ENCODE measurements at places on chromosomes 16 and 17.

DNA sequence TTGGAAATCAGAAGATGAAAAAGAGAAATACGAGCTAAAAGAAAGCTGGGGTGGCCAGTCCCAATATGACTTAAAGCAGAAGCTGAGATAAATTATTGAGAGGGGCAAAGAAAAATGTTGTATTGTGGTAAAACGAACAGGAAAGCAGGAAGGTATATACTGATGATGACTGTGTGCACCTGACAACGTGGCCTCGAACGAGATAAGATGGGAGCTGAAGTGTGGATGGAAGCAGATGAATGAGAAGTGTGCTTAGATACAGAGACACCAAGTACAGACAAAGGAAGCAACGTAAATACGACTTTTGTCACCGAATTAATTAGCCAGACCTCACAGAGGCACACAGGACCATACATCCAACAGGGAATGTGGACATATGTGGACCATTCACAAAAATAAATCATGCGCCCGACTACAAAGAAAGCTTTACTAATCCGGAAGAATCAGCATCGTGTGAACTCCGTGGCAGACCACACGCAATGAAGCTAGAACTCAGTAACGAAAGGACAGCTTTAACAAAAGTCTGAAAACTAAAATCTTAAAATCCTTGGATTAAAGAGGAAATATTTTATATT is 218.7 kb downstream of the RPTOR start:
- no peak for DNase-seq

GRCh38 chr17:15516150-15516549 is 47.1 kb downstream of the TVP23C start:
- no peak for DNase-seq

- DNase-seq: no peak
Observed at GRCh38 chr16:7998789-7999453, 591.4 kb downstream of the TMEM114 start.

GRCh38 chr17:38852771-38853291 is 690 bp downstream of the RPL23 start:
- no peak for DNase-seq

- no peak for DNase-seq
Observed at GRCh38 chr16:29698042-29698441, 19.1 kb downstream of the QPRT start.

- no peak for DNase-seq
Observed at GRCh38 chr16:19757762-19758595, 39.9 kb downstream of the IQCK start.

- DNase-seq: no peak
Observed at GRCh38 chr16:4679850-4680636, 13.3 kb upstream of the NUDT16L1 start.

DNA sequence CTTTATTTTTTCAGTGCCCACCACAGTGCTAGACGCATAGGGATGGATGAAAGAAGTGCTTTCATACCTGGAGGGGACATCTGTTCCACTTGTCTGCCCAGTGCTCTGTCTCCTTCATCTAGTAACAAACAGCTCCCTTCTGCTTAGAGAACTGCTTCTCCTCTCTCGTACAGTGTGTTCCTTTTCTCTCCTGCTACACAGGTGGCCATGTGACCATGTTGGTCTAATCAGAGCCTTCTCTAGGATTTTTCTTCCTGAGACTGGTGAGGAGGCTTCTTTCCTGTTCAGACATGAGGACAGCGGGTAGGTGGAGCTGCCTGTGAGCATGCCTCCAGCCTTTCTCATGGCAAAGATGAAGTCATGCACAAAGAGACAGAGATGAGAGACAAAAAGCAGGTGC is 182.7 kb downstream of the TMEM132E start:
- DNase-seq: no peak

GRCh38 chr17:60790205-60790604 is 112.6 kb downstream of the BCAS3 start:
- no peak for DNase-seq

GRCh38 chr17:61410141-61411010 is 10.7 kb downstream of the TBX2 start:
- DNase-seq: peak; percentile 60

- DNase-seq: peak; percentile 85
Observed at GRCh38 chr16:11232852-11233726, 22.9 kb downstream of the SOCS1 start.

DNA sequence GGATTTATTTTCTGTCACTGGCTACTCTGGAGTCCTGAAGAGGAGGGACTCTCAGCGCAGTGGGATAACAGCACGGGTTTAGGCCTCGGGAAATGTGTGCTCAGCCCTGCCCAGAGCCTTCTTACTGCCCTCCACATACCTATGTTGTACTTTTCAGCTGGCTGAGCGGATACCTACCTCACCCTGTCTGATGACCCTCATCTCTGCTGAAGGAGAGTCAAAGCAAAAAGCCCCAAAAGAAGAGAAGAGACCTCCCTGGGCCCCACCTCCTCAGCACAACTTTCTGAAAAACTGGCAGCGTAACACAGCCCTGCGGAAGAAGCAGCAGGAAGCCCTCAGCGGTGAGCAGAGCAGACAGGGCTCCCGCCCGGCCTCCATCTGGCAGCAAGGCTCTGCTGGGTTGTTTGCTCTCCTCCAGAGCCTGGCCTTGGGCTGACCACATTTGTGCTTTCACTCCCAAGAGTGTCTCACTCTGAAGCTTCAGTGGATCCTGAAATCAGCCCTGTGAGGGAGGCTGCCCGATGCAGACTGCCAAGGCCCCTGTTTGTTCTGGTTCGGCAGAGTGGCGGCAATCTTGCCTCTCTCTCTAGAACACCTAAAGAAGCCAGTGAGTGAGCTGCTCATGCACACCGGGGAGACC is 10.3 kb downstream of the MYCBPAP start:
- no peak for DNase-seq

- no peak for DNase-seq
Observed at GRCh38 chr17:81453712-81454111, 58.5 kb downstream of the BAHCC1 start.

GRCh38 chr17:57498443-57498842 is 242.1 kb downstream of the MSI2 start:
- DNase-seq: no peak

GRCh38 chr16:90026135-90026534 is 6.9 kb upstream of the DBNDD1 start:
- no peak for DNase-seq

DNA sequence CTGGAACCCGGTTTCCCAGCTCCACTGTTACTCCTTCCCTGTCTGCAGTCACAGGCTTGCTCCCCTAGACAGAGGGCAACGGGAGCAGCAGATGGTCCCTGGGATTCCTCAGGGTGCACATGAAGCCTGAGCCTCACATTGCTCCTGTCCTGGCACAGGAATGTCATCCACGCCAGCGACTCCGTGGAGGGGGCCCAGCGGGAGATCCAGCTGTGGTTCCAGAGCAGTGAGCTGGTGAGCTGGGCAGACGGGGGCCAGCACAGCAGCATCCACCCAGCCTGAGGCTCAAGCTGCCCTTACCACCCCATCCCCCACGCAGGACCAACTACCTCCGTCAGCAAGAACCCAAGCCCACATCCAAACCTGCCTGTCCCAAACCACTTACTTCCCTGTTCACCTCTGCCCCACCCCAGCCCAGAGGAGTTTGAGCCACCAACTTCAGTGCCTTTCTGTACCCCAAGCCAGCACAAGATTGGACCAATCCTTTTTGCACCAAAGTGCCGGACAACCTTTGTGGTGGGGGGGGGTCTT is 1.6 kb upstream of the DECR2 start:
- no peak for DNase-seq

DNA sequence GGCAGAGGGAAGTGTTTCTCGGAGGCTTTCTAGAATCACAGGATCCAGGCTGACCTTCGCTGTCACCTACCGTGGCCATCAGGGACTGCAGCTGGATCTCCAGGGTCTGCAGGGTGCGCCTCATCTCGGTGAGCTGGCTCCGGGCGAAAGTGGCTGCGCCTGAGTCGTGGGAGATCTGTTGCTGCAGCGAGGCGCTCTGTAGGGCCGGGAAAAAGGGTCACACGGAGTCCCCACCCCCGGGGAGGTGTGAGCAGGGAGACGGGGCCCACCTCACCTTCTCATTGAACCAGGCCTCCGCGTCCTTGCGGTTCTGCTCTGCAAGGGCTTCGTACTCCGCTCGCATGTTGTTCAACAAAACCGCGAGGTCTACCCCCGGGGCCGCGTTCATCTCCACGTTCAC is 2.9 kb downstream of the KRT28 start:
- DNase-seq: no peak

- DNase-seq: no peak
Observed at GRCh38 chr16:85656351-85657266, 32.1 kb downstream of the GINS2 start.

DNA sequence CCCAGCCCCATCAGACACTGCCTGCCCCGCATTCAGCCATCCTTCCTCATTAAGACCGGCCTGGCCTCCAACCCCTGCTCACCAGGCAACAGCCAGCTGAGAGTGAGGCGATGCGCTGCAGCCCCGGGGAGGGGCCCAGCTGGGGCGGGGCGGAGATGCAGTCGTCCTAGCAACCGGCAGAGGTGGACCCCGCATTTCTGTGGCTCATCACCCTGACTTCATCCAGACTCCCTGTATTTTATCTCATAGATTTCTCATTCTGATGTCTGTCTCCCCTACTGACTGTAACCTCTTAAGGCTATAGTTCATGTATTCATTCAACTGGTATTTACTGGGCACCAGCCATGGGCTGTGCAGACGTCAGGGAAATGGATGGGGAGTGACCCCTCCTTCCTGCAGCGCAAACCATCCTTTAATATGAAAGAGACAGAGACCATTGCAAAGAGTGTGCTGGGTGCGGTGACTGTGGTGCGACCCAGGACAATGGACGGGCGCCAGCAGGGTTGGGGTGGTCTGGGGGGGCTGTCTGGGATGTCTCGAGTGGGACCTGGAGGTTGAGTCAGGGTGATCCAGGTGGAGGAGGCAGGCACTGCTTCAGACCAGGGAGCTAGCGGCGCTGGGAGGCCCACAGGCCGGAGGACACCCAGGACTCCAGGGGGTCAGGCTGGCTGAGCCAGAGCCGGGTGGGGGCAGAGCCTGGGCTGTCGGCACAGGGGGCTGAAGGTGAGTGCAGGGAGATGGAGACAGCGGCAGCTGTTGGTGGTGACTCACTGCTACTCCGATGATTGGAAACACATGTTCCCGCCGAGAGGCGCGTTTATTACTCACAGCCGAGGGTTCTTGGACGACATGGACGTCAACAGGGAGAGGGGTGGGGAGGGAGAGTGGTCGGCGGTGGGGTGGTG is 10.5 kb upstream of the TIMP2 start:
- DNase-seq: no peak

DNA sequence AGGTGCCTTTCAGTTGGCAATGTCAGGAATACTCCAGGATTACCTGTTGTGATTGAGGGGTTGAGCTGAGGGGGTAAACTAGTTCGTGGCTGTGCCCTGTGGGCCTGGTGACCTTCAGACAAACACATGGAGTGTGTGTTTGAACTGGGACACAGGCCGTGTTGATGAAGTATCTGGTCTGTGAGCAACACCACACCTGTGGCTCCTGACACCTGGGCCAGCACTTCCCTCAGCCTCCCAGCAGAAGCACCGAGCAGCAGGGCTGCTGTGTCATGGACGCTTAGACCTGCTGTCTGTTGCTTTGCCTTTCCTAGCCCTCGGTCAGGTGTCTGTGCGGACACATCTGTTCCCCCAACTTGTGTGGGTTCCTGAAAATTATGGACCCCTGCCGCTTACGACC is 82.9 kb downstream of the KSR1 start:
- no peak for DNase-seq

- no peak for DNase-seq
Observed at GRCh38 chr17:80345321-80345720, 69.6 kb upstream of the ENDOV start.

DNA sequence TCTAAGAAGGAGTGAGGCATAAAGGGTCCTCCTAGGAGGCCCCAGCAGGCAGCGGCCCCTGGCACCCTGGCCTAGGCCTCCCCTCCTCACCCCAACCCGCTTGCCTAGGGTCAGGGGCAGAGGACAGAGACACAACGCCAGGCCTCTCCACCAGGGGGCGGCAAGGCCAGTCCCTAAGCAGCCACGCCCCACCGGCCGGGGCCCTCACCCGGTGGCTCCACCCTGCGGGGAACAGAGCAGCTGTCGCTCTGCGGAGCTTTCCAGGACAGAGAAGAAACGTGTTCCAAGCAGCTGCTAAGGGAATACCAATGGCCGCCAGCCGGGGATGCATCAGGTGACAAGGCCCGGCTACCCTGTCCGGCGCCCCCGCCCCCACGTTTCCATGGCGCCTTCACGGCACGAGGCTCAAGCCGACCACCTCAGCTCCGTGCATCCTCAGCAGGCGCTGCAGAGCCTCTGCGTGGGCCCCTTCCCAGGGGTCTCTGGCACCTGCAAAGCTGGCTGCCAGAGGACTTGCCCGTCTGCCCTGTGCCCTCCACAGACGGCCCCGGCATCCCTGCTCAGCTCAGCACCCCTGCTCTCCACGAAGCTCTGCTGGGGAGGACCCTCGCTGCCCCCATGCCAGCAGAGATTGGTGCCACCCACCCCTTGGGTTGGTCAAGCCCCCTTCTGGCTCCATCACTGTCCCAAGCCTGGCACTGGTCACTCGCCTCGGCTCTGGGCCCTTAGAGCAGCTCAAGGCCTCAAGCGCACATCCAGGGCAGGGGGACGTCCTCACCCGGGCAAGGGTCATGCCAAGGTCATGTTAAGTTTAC is 5.6 kb downstream of the ZNF598 start:
- DNase-seq: peak; percentile 80

GRCh38 chr16:57266531-57267260 is 17.8 kb downstream of the PLLP start:
- DNase-seq: no peak

GRCh38 chr16:58495521-58496331 is 4.2 kb upstream of the NDRG4 start:
- DNase-seq: no peak

- DNase-seq: no peak
Observed at GRCh38 chr17:38421171-38421841, 7.0 kb upstream of the ARHGAP23 start.

GRCh38 chr17:34842235-34842634 is 119.0 kb downstream of the CCT6B start:
- DNase-seq: no peak

GRCh38 chr17:50036455-50037261 is 19.3 kb upstream of the ITGA3 start:
- DNase-seq: no peak

GRCh38 chr17:48593840-48594537 is 410 bp upstream of the HOXB5 start:
- peak; percentile 79 for DNase-seq

DNA sequence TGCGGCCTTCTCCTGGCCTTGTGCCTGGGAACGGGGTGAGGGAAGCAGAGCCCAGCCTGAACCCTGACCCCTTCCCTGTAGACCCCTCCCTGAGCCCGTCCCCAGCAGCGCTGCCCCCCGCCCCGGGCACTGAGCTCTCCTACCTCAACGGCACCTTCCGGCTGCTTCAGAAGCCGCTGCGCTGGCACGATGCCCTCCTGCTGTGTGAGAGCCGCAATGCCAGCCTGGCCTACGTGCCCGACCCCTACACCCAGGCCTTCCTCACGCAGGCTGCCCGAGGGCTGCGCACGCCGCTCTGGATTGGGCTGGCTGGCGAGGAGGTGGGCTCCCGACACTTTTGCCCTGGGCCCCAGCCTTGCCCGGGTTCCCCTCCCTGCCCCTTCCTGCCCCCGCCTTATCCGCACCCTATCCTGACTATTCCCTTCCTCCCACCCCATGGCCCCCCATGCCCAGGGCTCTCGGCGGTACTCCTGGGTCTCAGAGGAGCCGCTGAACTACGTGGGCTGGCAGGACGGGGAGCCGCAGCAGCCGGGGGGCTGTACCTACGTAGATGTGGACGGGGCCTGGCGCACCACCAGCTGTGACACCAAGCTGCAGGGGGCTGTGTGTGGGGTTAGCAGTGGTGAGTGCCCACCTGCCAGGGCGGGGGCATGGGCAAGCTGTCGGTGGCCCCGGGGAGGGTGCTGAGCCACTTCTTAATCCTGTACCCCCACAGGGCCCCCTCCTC is 62.1 kb downstream of the MRC2 start:
- DNase-seq: no peak

Data from activated CD4-positive, alpha-beta T cell treated with anti-CD3 and anti-CD28 coated beads for 24 hours (primary cell).